Head of caudate nucleus (tissue), 42 donors: ENCODE measurements at places on chromosomes 13 and 19.

DNA sequence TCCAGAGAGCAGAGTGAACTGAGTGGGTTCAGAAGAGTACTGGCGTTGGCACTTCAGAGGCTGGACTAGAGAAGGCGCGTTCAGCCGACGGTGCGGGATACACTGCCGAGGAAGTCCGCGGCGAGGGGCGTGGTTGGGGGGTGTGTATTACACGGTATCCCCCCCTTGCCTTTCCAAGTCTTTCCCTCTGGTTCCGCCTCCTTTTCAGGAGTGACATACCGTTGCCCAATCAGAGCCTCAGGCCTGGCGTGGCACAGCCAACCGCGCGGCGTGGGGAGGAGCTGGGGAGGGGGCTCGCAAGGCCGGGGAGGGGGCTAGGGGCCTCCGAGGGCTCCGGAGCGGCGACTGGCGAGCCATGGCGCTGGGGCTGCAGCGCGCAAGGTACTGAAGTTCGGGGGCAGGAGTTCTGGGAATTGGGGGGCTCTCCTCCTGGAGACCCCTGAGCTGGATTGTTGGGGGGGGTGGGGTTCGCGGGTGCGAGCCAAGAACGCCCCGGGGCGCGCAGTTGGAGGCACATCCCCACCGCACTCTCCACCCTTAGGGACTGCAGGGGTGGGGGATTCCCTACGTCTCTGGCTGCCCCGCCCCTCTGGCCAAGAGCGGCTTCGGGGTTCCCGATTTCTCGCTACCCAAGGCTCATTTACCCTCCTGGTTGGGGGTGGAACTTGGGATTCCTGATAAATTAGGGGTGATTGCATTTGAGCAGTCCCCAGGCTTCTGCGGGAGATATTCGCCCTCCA is at the start of gene HIF3A:
Gene HIF3A, plus strand, starts transcription at position 321 of the 740 bp plus-strand sequence. Its CDS starts 35 bp downstream, at position 356.
- peak; percentile 69 for DNase-seq

- no peak for DNase-seq
These were observed 237.1 kb upstream of the ARGLU1 start for GRCh38 chr13:106804991-106805390.

GRCh38 chr19:52961981-52962380 is 700 bp downstream of the ZNF816 start:
- no peak for DNase-seq

- DNase-seq: no peak
These were observed 1158.5 kb downstream of the PCDH9 start for GRCh38 chr13:66071608-66072007.

- DNase-seq: no peak
These were observed 286.6 kb downstream of the PCDH20 start for GRCh38 chr13:61128850-61129645.

- DNase-seq: no peak
These were observed 31.4 kb upstream of the MPHOSPH8 start for GRCh38 chr13:19601749-19602725.

DNA sequence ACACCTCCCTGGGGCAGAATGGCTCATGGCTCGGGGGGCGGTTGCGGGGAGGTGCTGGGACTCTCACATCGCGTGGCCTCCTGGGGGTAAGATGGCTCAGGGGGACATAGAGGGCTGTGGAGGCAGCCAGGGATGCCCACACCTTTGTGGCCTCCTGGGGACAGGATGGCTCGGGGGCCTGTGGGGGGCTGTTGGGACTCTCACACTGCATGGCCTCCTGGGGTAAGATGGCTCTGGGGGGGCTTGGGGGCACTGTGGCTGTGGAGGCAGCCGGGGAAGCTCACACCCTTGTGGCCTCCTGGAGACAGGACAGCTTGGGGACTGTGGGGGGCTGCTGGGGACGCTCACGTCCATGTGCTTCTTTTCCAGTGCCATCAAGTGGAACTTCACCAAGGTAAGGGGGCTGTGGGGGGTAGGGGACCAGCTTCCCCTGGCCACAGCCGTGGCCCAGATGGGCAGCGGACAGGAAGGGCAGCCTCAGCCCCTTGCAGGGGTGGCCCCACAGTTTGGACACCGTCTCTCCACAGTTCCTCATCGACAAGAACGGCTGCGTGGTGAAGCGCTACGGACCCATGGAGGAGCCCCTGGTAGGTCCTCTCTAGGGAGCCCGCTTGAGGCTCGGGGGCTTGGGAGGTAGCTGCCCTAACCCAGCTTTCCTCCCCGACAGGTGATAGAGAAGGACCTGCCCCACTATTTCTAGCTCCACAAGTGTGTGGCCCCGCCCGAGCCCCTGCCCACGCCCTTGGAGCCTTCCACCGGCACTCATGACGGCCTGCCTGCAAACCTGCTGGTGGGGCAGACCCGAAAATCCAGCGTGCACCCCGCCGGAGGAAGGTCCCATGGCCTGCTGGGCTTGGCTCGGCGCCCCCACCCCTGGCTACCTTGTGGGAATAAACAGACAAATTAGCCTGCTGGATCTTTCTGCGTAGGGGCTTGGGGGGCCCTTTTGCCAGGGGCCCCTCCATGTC is 2.4 kb downstream of the GPX4 start:
- DNase-seq: no peak

GRCh38 chr13:59681636-59682311 is 482.0 kb downstream of the DIAPH3 start:
- no peak for DNase-seq

GRCh38 chr19:28466107-28467045 is 746.6 kb downstream of the UQCRFS1 start:
- DNase-seq: peak; percentile 76

GRCh38 chr19:50666346-50667176 is 17.3 kb downstream of the C19orf81 start:
- DNase-seq: no peak

- DNase-seq: peak; percentile 51
These were observed 1.4 kb downstream of the RASA3 start for GRCh38 chr13:114130837-114131582.

DNA sequence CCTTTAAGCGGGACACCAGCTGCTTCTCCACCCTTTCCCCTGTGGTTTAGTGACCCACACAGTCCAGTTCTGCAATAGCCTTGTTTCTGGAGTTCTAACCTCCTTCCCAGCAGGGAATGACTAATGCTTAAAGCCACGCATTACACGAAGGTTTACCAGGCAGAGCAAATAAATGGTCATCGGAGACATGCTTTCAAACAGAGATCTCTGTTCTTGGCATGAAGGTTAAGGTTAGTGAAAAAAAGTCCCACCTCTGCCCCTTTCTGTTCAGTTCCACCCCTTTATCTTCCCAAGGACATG is 25.3 kb upstream of the MEDAG start:
- no peak for DNase-seq

- DNase-seq: peak; percentile 22
These were observed 64.2 kb upstream of the GTF2F2 start for GRCh38 chr13:45055902-45056648.

DNA sequence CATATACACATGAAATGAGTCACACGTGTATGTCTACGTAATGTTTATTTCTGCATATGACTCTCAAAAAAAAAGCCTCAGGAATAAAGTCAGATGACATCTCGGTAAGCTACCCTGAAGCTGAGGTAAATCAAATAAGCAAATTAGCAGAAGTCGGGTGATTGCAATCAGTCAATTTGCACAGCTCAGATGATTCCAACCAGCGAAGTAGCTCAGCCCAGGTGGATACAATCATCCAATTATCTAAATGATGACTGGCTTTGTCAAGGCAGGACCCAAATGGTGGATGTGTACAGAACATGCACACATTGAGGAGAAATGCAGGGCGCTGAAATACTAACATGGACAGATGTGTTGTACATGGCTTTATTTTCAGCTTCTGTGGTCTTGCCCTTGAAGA is 148.5 kb downstream of the ZNF486 start:
- no peak for DNase-seq

GRCh38 chr19:14476673-14477401 is 1.7 kb upstream of the PTGER1 start:
- no peak for DNase-seq

DNA sequence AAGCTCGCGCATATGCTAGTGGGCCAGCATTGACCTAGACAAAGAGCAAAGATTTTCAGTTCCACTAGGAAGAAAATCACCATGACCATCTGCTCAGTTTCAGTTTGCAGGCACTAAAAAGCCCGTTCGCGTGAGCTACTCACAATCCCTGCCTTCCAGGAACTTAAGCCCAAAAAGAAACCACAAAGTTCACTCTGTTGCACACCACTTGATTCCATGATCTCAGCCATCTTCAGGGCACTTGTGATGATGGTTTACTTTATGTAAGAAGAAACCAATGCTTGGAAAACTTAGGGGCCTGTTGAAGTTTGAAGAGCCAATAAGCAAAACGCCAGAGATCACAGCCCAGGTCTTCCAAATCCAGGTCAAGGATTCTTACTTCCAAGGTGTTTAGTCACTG is 45.0 kb upstream of the SLC15A1 start:
- DNase-seq: no peak
